Urinary bladder (tissue), 4 donors: ENCODE measurements at places on chromosomes 5 and 9. TPM values are rescaled to one million over a fixed set of nuclear protein-coding genes. Genes with fewer than 3 reads are reported as not detected.
A peak's percentile ranks its signal among the peaks of the same experiment; 100 is the strongest.

GRCh38 chr5:127799293-127799905 lies 96.2 kb downstream of the CCDC192 start:
- DNase-seq: no peak

DNA sequence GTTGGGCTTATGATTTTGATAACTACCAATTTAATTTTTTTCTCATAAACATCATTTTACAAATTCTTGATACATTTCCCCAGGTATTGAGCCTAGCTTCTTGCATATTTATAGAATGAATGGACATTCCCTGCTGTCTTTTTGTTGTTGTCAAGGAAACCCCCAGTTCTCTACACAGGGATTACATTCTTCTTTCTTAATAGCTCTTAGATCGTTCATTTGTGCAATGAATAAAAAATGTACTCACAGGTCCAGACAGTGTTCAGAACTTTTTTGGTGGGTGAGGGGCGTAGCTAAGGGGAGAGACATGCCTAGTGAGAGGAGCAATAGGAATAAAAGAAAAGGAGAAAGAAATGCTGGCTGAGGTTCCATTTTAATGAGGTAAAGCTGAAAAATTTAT lies 58.6 kb downstream of the VCAN start:
- DNase-seq: no peak

DNA sequence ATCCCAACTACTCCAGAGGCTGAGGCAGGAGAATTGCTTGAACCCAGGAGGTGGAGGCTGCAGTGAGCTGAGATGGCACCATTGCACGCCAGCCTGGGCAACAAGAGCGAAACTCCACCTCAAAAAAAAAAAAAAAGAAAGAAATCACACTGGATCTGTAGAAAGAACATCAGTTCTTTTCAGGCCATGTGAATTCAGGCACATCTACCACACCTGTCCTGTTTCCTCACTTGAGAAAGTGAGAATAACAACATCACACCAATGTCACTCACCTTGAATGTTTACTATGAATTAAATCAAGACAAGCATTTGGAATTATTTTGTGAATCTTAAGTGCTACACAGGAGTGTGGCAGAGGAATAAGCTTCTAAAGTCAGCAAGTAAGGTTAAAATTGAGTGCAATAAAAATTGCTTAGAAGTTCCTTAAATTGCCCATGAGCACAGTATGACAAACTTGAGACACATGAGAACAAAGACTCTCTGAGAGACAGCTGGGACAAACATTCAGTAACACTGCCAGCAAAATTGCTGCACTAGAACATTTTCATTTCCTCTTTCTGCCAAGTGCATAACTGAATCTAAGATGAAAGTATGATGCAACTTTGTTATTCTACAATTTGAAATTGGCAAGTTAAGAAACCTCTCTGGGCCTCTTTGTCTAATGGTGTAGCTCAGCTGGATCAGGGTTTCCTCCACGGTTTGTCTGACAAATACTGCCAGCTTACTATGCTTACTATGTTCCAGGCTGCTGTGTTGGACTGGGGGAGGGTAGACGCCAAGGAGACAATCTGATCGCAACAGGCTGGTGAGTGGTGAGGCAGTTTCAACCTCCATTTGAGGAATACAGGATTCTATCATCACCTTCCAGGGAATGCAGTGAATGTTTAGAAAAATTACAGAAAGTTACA lies 1.9 kb upstream of the RIC1 start:
- peak; percentile 5 for DNase-seq

DNA sequence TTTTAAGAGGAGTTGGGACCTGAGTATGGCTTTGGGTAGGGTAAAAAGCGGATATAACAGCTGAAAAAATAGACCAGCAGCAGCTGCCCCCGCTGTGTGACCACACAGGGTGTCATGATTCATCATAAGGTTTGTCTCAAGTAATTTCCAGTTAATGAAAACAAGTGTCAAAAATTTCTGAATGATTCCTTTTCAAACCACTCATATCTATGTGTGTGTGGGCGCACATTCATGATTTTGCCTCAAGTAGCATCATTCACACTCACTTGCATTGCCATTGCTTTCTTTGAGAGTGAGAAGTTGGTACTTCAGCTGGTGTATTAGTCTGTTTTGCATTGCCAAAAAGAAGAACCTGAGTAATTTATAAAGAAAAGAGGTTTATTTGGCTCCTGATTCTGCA lies 12.1 kb upstream of the TNFAIP8 start:
- DNase-seq: no peak

GRCh38 chr5:129046151-129046550 lies 48.4 kb upstream of the ISOC1 start:
- no peak for DNase-seq

GRCh38 chr9:107836300-107836699 lies 346.7 kb upstream of the KLF4 start:
- DNase-seq: no peak

SOHLH1 gene
- not detected for polyA plus RNA-seq

DNA sequence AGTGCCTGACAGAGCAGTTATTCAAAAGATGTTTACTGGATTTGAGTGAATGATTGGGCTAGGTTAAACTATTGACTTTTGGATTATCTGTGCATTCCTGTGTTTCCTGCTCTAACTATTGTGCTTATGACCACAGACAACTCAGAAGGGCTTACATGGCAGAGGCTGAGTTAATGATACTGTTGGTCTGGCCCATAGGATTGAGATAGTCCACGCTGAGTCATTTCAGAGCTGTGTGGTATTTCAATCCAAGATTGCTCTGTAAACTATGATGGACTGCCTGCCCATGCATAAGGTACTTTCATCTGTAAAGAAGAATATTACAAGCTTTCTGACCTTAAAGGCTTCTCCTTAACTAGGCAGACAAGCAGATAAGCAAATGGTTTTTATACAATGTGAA lies 49.1 kb upstream of the SLIT3 start:
- no peak for DNase-seq

- no peak for DNase-seq
Measured at GRCh38 chr5:180116077-180116999, 44.8 kb upstream of the RNF130 start.

DNA sequence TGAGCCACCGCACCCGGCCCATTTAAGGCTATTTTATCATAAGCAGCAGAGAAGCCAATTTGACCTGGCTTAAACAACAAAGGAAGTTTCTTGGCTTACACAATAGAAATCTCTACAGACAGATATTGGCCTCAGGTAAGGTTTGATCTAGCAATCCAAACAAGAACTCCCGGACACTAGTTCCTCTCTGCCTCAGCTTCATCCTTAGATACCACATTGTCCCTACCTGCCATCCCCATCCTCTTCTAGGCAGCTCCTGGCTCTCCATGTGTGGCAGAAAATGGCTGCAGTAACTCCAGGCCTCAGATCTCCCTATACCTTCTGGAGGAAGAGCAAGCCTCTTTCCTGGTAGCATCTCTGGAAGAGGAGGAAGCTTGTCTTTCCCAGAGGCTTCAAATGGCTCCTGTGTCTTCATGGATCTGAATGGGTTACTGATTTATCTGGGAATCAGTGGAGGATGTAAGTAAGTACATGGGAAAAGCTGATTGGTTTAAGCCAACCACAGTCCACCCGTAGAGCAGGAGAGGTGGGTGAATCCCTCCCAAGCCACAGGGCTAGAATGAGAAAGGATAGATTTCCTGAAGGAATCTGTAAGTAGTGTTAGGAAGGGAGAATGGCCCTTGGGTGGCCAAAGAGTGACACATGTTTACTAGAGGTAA lies 26.7 kb upstream of the AOPEP start:
- DNase-seq: no peak

IFNA10 gene
- polyA plus RNA-seq: not detected

DNA sequence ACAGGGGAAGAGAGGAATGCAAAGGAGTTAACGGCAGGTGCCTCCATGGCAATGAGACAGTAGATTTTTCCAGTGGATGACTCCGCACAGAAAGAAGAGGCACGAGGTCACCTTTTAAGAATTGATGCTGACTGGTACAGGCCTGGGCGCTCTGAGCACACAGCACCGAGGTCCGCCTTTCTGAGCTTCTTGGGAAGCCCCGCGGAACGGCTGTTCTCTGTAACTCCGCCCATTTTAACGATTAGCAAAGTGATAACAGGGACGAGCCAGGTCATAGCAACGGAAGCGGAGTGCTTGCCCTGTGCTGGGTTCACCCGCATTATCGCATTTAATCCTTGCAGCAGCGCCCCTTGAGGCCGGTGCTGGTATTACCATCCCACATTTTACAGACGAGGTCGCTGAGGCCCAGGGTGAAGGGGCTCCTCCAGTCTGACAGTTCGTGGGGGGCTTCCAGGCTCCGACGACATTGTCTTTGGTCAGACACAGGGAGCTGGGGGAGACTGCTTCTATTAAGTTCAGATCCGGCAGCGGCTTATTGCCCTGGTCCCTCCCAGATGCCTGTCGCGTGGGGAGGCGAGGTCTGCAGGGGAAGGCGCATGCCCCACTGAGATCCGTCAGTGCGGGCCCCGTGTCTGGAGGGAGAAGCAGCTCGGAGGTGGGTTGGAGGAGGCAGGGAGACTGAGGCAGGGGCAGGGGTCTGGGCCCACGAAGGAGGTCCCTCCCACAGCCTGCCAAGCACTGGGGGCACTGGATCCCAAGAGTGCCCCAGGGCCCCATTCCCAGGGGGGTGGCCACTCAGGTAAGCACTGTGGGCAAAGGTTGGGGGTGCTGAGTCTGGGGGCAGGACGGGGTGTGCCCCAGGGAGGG lies 22.3 kb upstream of the HMCN2 start:
- no peak for DNase-seq

- no peak for DNase-seq
Measured at GRCh38 chr5:68557162-68557936, 341.8 kb downstream of the PIK3R1 start.

DNA sequence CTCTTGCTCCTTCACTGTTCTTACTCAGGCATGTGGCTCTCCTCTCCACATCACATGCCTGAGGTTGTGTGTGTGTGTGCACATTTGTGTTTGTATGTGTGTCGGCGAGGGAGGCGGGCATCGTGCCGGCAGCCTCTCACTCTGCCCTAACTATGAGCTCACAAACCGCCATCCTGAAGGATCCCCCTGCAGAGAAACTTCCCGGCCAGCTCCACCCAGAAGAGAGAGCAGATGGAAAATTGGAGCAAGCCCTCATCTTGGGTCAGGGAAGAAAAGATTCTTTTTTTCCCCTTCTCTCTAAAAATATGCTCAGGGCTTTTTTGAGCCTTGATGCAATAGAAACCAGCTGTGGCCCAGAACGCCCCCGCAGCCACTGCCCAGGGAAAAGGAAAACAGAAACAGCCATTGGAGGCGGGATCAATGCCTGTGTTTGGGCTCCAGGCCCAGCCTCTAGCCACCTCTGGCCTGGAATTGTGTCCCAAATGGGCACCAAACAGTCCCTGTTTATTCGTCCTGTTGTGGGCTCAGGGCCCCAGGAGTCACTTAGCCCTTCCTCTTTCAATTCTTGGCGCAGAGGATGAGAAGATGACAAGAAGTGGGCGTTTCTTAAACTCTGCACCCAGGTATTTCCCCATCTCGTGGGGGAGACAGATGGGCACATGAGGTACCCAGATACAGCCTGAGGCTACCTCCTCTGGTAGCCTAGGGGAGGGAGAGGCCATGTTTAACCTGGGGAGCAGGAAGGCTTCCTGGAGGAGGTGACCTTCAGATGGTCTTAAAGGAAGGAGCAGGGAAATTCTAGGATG lies 151.5 kb downstream of the RGS3 start:
- DNase-seq: no peak

GRCh38 chr9:105432247-105432842 lies 15.5 kb upstream of the FSD1L start:
- no peak for DNase-seq

DNA sequence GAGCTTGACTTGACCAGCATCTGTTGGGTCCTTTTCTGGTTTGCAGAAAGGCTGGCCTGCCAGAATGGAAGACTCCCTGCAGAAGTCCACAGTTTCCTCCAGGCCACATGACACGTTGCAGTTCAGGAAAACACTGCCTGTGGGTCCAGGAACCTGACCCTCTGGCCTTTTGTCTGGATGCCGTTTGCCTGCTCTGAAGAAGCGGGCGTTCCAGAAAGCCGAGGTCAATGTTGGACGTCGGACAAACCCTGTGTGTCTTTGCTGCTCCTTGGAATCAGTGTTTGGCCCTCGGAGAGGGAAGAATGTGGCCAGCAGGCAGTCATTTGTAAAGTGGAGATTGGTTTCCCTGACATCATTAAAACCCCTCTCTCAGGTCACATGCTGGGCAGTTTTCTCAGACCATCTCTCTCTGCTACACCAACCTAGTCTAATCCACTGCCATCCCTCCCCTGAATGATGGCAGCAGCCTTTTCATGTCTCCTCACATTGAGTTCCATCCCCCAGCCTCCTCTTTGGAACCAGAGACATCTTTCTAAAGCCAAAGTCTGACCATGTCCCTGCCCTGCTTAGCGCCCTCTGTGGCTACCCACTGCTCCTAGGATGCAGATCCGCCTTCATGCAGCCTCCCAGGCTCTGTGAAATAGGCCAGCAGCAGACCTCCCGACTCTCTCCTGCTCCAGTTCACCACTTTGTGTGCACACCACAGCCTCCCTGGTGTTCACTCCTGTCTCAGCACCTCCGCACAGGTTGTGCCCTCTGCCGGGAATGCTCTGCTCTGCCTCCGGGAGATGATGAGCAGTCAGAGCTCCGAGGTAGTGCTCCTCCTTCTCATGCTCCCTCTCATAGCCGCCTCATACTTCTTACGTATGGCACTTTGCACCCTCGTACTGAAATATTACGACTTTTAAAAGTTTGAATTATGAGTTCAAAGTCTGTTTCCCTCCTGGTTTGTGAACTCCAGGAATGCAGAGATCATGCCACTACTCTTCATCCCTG lies 75.6 kb downstream of the RALGPS1 start:
- no peak for DNase-seq

GRCh38 chr5:142313275-142313674 lies 11.5 kb downstream of the SPRY4 start:
- DNase-seq: no peak

DNA sequence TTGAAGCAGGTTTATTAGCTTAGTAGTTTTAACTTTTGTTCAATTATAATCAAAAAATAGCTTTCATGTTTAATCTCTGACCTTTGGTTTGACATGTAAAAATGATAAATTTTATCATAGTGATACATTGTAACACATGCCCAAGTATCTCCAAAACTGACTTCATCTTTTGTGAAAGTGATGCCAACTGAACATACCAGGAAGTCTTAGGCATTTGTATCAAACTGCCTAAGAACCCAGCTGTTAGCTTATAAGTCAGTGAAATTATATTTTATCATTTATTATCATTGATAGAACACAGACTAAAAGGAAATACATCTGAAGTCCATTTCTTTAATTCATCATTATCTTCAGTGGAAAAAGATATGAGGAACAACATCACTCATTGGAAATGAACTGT lies 39.1 kb downstream of the NIPBL start:
- DNase-seq: no peak

DNA sequence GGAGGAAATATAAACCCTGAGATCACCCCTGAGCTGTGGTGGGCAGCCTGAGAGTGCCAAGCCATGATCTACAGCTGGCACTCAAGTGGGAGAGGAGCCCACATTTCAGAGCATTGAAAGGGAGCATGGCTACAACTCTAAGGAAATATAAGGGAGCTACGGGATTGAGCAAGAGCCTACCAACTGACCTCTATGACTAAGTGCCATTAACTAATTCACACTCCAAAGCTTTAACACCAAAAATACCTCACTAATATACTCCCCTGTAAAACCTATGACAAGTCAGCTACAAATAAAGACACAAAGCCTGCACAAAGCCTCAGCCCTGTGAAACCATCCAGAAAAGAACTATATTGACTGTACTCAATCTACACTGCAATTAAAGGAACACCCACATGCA lies 286.8 kb upstream of the RPS23 start:
- no peak for DNase-seq

- DNase-seq: no peak
Measured at GRCh38 chr9:128123451-128124080, 4.0 kb downstream of the PTGES2 start.
